Activated naive CD4-positive, alpha-beta T cell treated with anti-CD3 and anti-CD28 coated beads, Interleukin-2, amount 50 U/mL, for 16 hours (primary cell): ENCODE measurements at places on chromosomes 2 and 18.

DNA sequence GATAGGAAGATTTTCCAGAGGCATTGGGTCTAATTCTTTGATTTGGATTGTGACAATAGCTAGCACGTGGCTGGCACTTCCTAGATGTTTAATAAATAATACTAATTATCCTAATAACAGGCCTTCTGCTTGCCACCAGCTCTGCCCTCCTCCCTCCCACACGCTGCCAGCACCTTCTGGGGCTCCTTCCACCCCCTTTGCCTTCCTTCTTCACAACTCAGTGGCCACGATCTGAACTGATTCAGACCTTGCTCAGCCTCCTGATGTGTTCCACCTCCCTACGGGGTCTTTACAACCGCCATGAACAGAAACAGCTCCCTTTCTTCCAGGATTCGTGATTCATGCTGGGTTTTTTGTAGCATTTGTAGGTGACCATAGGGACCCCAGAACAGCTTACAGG lies 310.3 kb upstream of the HS6ST1 start:
- DNase-seq: no peak

GRCh38 chr2:204888222-204888621 lies 342.9 kb downstream of the PARD3B start:
- DNase-seq: no peak

DNA sequence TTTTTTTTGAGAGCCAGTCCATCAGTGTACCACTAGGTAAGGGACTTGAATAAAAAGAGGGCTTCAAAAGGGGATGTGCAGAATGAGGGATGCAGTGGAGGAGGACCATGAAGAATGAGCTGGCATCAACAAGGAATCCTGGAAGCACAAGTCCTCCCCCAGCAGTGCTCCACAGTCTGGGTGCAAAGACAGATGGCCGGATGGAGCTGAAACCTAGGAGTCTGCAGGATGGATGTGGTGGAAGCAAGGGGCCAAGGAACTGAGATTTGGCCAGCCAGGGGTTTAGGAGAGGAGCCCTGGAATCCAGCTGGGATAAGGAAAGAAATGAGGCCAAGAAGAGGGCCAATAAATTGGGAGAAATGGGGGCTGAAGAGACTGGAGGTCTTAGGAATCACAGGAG lies 51.8 kb upstream of the RAB6C start:
- no peak for DNase-seq

DNA sequence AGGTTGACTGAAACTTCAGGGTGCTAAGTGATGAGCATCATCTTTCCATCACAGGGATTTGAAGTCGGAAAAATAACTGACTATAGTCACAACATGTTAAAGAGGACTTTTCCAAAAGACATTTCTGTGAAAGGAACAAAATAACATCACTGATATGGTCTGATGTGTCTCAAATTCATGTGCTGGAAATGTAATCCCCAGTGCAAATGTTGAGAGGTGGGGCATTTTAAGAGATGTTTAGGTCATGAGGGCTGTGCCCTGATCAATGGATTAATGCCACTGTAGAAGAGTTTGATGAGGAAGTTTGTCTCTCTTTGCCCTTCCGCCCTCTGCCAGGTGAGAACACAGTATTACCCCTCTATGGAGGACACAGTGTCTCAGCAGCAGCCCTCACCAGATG lies 95.9 kb downstream of the INO80D start:
- no peak for DNase-seq

DNA sequence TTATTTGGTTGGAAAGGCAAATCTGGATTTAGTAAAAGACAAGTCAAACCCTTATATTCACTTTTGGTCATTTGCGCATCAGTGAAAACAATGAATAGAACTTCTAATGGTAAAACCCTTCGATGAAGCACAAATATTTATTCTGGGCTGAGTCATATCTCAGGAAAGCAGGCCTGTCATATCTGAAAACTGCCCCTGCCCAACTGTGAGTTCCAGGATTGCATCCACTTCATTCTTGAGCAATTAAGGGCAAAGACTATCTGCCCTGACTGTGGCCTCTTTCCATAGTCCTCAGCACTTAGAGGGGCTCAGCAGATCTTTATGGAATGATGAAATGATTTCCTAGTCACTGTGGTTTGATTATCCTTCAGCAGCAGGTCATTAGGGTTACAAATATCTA lies 795.2 kb upstream of the ID2 start:
- DNase-seq: no peak
